Fibroblast of villous mesenchyme (primary cell): ENCODE measurements at places on chromosomes 1 and 21. TPM values are rescaled to one million over a fixed set of nuclear protein-coding genes. Genes with fewer than 3 reads are reported as not detected.

GRCh38 chr1:197675583-197676208 is 99.6 kb downstream of the DENND1B start:
- DNase-seq: peak; percentile 46

DNA sequence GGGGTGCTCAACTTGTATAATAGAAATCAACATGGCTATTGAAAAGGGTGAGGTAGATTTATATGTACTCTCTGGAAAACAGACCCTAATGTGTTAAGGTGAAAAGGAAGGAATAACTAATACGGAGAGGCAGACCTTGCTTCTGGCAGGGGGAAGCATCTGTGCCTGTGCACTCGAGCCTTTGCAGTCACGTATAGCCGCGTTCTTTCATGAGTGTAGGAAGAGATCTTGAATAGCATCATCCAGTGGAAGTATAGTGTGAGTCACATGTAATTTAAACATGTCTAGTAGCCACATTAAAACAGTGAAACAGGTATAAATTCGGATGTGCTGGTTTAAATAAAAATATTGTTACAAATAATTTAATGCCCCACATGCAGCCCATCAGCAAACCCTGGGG is 3.0 kb downstream of the A3GALT2 start:
- no peak for DNase-seq

GRCh38 chr1:95733031-95733430 is 499.0 kb downstream of the RWDD3 start:
- no peak for DNase-seq

DNA sequence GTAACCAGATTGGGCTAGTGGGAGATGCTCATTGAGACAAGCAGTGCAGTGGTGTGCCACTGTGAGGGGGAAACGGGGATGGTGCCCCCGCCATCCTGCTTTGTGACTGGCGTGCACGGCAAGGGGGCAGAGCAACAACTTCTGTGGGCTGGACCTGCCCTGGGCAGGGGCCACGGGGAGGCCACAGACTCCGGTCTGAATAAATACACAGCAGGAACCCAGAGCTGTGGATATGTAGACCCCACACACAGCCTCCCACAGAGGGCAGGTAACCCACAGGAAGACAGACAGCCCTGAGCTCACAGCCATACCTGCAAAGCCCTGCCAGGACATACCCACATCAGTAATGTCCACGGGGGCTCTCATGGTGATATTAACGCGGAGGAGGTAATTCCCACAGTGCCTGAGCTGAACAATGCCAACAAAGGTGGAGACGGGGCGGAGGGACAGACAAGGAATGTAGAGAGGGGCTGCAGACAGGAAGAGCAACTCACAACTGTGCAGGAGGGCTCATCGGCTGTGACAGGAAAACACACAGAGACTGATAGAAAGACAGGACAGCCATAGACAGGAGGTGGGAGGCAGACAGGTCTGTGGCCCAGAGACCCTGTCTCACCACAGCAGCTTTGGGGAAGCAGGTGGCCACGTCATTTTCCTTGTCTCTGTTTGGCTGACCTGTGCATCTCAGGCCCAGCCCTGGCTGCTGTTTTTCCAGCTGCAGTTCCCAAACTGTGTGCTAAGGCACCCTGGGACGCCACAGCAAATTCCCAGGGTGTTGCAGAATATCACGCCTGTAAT is 4.9 kb upstream of the WNT3A start:
- DNase-seq: no peak

DNA sequence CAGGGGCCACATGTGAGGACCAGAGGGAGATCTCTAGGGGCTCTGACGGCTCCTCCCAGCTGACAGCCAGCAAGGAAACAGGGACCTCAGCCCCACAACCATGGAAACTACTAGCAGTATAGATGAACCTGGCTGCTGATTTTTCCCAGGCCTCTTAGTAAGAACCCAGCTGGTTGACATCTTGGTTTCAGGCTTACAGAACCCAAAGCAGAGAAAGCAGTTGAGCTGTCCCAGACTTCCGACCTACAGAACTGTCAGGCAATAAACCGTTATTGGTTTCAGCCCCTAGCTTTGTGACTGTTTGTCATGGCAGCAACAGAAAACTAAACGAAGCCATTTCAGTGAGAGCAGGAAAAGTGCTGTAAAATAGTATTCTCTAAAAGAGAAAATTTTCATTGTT is 36.4 kb downstream of the ETS2 start:
- DNase-seq: no peak

DNA sequence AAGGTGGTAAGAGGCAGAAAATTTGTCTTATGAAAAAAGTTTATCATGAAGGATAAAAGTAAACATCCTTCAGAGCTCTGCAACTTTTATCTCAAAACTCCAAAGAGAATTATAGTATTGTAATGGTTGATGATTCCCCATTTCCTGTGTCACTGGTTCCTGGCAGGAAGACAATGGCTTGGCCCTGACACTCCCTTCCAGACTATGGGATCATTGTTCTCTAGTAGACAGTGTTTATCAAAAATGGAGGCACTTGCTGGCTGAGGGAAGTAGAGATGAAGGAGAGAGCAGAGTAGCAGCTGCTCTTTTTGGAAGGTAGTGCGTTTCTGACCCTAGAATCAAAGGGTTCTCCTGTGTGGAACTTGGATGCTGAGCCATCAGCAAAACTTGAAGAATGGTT is 145.9 kb upstream of the ATP1B1 start:
- DNase-seq: no peak

- DNase-seq: no peak
Observed at GRCh38 chr1:8166406-8166805, 140.3 kb upstream of the ERRFI1 start.

- DNase-seq: peak; percentile 39
Observed at GRCh38 chr1:2279817-2280216, 51.7 kb downstream of the SKI start.

GRCh38 chr1:39711104-39711965 is 20.1 kb upstream of the HPCAL4 start:
- DNase-seq: peak; percentile 22

- no peak for DNase-seq
Observed at GRCh38 chr1:62336995-62337705, 17.9 kb upstream of the KANK4 start.

- peak; percentile 62 for DNase-seq
Observed at GRCh38 chr1:234532503-234532922, 53.5 kb upstream of the TARBP1 start.

DNA sequence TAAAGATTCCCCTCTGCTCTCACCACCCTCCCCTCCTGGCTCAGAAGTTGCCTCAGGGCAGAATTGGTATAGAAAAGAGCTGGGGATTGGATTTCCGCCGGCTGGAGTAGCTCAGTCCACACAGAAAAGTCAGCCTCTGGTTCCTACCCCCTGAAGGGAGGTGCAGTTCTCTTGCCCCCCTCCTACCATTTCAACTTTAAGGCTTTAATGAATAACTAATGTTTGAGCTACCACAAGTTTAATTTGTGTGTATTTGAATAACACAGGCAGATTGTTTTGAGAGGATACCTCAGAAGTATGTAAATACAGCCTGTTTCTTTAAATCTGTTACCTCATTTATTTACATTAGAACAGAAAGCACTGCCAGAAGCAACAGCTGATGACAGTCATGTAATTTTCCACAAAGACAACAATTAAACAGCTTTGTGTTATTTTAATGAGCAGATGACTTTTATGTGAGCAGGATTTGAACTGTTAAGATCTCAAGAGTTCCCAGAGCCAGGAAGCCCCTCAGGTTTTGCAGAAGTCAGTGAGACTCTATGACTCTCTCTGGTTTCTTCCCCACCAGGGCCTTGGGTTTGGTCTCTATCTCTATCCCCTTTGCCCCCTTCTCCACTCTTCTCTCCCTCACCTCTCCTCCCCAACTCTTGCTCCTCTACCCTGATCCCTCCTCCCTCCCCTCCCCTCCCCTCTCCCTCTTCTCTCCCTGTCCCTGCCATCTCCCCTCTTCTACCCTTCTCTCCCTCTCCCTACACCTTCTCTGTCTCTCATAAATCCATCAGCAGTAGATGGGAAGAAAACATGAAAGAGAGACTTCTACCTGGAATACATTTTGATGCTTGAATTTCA is 26.3 kb downstream of the DUSP10 start:
- DNase-seq: peak; percentile 94

DNA sequence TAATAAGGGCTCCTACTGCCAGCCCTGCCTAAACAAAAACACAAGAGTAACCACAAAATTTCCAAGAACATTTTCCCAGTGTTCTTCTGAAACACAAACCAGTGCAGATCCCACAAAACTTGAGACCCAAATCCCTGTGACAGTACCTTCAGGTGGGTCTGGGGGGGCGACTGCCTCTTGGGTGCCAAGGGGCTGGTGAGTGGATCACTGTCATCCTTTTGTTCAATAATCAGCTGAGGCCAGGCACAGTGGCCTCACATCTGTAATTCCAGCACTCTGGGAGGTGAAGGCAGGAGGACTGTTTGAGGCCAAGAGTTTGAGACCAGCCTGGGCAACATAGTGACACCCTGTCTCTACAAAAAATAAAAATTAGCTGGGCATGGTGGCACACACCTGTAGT is 87.6 kb downstream of the GLIS1 start:
- no peak for DNase-seq

GRCh38 chr1:107933736-107934135 is 31.2 kb downstream of the VAV3 start:
- DNase-seq: no peak

Gene ELF3
- 0.32 and 3.9 TPM in 2 replicates for total RNA-seq

Gene C8B
- total RNA-seq: not detected in 2 replicates

Gene GUCA2B
- total RNA-seq: not detected in 2 replicates

Gene ATP1A2
- not detected in 2 replicates for total RNA-seq

Gene ADORA3
- not detected in 2 replicates for total RNA-seq

Gene DYNLT5
- total RNA-seq: 1.7 and 2.9 TPM in 2 replicates

Gene LINGO4
- not detected in 2 replicates for total RNA-seq

Gene CYP4B1
- total RNA-seq: not detected in 2 replicates

Gene FAM72A
- total RNA-seq: 2.3 and 3.5 TPM in 2 replicates

Gene OR10J5
- not detected in 2 replicates for total RNA-seq

Gene OR2T29
- not detected in 2 replicates for total RNA-seq

Gene RAB13
- 36.7 and 37.7 TPM in 2 replicates for total RNA-seq

Gene COA7
- 11.3 and 17.3 TPM in 2 replicates for total RNA-seq

Gene LIN28A
- total RNA-seq: not detected in 2 replicates

Gene AUNIP
- 2.9 and 3.5 TPM in 2 replicates for total RNA-seq

Gene TIE1
- under 0.01 TPM in 2 replicates for total RNA-seq

Gene TNFSF4
- 45.1 and 127 TPM in 2 replicates for total RNA-seq
